ENCODE measurements at places on chromosomes 11 and 22. TPM values are rescaled to one million over a fixed set of nuclear protein-coding genes. Genes with fewer than 3 reads are reported as not detected.

- DNase-seq, result no peak
These were observed 220.1 kb upstream of the E2F8 start for GRCh38 chr11:19460718-19461405.

- no peak for DNase-seq
These were observed 24.6 kb upstream of the OOSP4B start for GRCh38 chr11:59992425-59992824.

DNA sequence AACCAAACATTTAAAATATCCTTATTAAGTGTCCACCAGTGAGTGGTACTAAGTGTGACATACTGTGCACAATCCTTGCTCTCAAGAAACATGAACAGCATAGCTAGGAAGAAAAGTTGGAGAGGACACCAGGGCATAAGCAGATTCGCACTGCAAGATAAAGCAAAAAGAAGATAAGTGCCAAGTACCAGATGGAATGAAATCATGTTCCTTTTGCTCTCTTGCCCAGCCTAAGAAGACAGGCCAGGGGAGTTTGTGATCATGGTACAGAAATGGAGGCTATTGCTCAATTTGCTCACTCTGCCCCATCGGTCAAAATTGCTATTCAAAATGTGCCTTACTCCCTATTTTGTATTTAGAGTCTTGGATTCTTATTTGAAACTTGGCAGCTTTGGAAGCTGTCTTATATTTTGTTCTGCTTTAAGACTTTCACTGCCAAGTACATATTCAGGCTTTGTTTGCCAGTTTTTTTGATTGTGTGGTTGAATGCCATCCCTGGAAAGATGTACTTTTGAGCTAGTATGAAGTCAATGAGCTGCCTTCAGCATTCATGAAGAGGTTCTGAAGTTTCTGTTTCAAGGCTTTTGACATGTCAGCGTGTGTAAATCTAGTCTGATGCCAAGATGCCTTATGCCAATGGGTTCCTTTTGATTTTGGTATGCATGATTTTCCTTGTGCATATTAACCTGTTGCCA lies 90.3 kb downstream of the PAX6 start:
- DNase-seq, result no peak

GRCh38 chr22:17785185-17786184 lies 11.2 kb upstream of the BID start:
- no peak for DNase-seq

- no peak for DNase-seq
These were observed 1.5 kb upstream of the SREBF2 start for GRCh38 chr22:41831383-41831782.

GRCh38 chr22:31789803-31790202 lies 36.0 kb downstream of the DEPDC5 start:
- DNase-seq, result no peak

The FGF4 gene
- not detected for polyA plus RNA-seq

The MYBPC3 gene
- not detected for polyA plus RNA-seq
